IMR-90 (cell line): ENCODE measurements at places on chromosomes 7 and 10. TPM values are rescaled to one million over a fixed set of nuclear protein-coding genes. Genes with fewer than 3 reads are reported as not detected.
A peak's percentile ranks its signal among the peaks of the same experiment; 100 is the strongest.

DNA sequence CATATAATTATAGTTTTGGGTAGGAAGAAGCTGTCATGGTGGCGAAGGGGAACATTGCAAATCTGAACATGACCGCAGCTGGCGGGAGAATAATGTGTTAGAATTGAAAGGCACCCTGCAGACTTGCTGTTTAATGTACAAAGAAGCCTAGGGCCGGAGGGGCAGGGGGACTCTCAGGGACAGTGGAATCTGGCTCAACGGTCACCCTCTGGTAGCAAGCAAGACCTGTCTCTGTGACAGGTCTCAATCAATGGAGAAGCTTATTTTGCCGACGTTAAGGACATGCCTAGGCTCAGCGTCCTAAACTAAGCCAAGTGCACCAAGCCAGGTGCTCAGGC, 177.3 kb downstream of the NSUN6 start:
- no peak overlapping the region for H3K27ac ChIP-seq
- H3K4me3 ChIP-seq = no peak overlapping the region
- no peaks in the 10 kb centered on the region for H3K36me3 ChIP-seq
- peaks cover 5% of the 10 kb centered on the region; the same call in 1 of the 2 replicates for H3K4me1 ChIP-seq
- no peaks in the 10 kb centered on the region; the same call in 1 of the 2 replicates for H3K27me3 ChIP-seq

DNA sequence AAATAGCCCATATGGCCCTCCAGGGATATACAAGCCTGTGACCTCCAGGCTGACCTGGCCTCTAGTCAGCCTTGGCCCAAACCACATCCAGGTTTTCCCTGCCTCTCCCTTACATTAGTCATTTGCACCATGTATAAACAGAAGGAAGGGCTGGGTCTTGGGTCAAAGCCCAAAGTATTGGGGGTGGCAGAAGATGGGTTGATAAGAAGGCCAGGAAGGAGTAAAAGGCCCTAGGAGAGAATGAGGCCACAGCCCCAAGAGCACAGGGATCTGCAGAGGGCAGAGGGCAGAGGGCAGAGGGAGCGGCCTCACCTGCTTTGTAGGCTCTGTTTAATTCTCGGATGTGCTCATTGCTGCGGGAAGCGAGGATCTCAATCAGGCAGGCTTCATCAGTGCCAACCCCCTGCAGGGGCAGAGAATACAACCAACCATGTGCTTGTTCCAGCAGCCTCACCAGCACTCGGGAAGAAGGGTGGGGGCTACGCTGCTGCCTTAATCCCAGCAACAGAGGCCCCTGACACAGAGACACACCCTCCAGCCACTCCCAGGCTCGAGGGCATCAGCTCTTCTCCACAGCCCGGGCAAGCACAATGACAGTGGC, 31.3 kb downstream of the PLAC9 start:
- H3K4me1 ChIP-seq = peaks cover 42% of the 10 kb centered on the region
- H3K27ac ChIP-seq = peak overlapping the region; percentile 46
- peak; percentile 90 for DNase-seq
- peaks cover 58% of the 10 kb centered on the region for H3K36me3 ChIP-seq
- H3K27me3 ChIP-seq = no peaks in the 10 kb centered on the region
- H3K4me3 ChIP-seq = no peak overlapping the region

DNA sequence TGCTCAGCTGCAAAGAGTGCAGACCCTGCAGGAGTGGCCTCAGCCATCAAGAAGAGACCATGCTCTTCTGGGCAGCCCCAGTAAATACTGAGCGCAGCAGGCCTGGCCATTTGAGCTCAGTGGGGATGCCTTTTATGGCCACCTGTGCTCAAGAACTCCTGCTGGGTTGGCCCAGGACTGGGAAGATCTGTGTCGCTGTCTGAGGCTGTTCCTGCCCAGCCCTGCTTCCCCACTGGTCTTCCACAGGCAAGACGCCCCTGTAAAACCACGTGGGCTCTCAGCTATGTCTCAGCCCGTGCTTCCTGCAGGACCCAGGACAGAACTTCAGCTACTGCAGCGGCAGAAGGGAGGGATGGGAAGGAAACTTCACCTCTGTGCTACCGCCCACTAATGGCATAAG, 10.5 kb upstream of the PPIF start:
- H3K27ac ChIP-seq = no peak overlapping the region
- H3K27me3 ChIP-seq = no peaks in the 10 kb centered on the region
- peaks cover 5% of the 10 kb centered on the region; the same call in 1 of the 2 replicates for H3K4me1 ChIP-seq
- no peak for DNase-seq
- H3K36me3 ChIP-seq = no peaks in the 10 kb centered on the region
- no peak overlapping the region for H3K4me3 ChIP-seq

DNA sequence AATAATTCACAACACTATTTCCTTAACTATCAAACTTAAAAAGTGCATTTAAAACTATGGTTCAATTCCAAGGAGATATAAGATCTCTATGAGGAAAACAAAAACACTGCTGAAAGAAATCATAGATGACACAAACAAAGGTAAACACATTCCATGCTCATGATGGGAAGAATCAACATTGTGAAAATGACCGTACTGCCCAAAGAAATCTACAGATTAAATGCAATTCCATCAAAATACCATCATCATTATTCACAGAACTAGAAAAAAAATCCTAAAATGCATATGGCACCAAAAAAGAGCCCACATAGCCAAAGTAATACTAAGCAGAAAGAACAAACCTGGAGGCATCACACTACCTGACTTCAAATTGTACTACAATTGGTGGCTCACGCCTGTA, 159.9 kb upstream of the EEPD1 start:
- H3K4me3 ChIP-seq = no peak overlapping the region
- no peaks in the 10 kb centered on the region for H3K4me1 ChIP-seq
- no peak for DNase-seq
- no peaks in the 10 kb centered on the region for H3K36me3 ChIP-seq
- no peaks in the 10 kb centered on the region for H3K27me3 ChIP-seq
- no peak overlapping the region for H3K27ac ChIP-seq

Gene CFAP69
- total RNA-seq = 0.72 and 1.7 TPM in 2 replicates
